Stimulated activated CD8-positive, alpha-beta memory T cell treated with anti-CD3 and anti-CD28 coated beads, Interleukin-7, amount 100 ng/mL, for 1 hour (primary cell): ENCODE measurements at places on chromosomes 16 and 17.

- DNase-seq = no peak
Measured at GRCh38 chr16:1182316-1182671, 29.4 kb downstream of the CACNA1H start.

DNA sequence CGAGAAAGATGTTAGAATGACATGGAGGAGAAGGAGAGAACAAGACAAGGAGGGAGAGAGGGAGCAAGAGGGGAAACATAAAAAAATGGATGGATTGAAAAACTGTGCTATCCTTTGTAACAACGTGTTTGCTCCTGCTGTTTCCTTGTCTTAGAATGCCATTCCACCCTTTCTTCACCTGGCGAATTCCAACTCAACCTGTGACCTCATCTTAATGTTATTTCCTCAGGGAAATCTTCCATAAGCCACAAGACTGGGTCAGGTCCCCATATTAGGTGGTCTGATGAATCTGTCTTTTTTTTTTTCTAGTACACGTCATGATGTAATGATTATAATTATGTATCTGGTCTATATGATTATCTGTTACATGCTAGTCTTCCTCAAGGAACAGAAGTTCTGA lies 195.0 kb upstream of the MAF start:
- no peak for DNase-seq

DNA sequence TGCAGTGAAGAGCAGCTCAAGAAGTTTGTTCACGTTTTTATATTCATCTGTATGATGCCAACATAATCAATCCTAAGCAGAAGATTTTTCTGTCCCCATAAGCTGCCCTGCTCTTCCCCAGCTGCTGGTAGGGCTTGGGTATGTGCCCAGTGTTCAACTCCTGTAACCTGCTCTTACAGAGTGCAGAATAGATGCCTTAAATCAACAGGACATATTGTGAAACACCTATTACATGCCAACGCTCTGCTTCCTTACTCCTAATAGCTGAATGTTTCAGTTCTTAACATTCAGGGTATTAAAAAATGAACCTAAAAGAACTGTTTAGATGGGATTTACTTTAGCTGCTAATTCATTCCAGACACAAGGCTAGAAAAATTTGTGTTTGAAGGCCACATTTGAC lies 190.9 kb downstream of the HS3ST3A1 start:
- DNase-seq = no peak

DNA sequence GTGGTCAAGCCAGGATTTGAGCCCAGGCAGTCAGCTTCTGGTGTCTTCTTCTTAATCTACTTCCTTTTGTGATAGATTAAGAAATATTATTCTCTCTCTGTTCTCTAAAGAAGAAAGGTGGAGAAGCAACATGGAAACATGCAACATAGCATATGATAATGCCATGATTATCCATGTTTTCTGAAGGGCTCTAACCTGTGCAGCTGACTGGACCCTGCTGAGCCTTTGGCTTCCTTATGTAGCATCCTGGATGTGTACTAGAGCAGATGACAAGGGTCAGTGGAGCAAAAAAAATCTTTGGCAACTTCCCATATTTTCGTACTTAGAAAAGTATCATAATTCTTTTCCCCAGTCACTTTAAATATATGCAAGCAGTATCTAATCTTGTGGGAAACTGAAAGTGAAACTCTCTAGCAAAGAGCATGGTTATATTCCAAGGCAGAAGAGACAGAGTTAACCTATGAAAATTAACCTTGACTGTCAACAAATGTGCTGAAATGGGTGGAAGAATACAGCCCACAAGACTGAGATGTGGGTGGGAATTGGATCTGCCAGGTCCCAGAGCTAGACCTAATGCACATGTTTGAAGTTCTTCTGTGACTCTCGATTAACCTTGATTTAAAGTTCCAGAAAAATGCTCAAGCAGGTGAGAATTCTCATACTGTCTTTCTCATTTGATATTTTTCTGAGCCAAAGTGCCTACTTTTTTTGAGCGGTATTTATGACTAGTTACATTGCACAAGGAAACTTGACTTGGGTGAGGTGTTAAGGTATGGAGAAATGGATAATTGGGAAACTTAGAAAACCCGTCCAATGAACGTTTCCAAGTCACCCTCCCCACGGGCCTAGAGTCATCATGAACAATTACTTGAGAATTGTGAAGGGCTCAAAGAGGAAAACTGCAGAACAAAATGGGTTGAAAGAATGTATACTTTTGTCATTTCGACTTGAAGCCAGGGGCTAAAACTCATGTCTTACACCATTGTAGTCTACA lies 248.6 kb downstream of the FTO start:
- DNase-seq = no peak

DNA sequence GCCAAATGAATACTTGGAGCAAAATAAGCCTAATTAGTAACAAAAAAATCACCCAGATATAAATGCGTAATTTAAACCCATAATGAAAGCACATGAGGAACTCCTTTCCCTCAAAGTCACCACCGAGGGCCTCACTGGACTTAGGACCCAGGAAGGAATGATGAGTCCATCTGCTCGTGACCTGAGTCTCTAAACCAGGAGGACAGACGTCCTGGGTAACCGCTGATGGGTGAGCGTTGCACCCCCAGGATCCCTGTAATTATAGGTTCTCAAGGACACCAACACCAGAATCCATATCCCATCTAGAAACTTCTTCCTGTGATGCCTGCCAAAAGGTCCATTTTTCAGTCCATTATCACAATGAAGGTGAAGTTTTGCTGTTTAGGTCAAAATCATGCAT lies 121.4 kb downstream of the ZNF778 start:
- DNase-seq = no peak

DNA sequence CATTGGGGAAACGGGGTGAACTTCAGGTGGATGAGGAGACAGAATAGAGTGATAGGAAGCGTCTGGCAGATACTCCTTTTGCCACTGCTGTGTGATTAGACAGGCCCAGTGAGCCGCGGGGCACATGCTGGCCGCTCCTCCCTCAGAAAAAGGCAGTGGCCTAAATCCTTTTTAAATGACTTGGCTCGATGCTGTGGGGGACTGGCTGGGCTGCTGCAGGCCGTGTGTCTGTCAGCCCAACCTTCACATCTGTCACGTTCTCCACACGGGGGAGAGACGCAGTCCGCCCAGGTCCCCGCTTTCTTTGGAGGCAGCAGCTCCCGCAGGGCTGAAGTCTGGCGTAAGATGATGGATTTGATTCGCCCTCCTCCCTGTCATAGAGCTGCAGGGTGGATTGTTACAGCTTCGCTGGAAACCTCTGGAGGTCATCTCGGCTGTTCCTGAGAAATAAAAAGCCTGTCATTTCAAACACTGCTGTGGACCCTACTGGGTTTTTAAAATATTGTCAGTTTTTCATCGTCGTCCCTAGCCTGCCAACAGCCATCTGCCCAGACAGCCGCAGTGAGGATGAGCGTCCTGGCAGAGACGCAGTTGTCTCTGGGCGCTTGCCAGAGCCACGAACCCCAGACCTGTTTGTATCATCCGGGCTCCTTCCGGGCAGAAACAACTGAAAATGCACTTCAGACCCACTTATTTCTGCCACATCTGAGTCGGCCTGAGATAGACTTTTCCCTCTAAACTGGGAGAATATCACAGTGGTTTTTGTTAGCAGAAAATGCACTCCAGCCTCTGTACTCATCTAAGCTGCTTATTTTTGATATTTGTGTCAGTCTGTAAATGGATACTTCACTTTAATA lies 7.0 kb upstream of the TMEM235 start:
- DNase-seq = no peak

DNA sequence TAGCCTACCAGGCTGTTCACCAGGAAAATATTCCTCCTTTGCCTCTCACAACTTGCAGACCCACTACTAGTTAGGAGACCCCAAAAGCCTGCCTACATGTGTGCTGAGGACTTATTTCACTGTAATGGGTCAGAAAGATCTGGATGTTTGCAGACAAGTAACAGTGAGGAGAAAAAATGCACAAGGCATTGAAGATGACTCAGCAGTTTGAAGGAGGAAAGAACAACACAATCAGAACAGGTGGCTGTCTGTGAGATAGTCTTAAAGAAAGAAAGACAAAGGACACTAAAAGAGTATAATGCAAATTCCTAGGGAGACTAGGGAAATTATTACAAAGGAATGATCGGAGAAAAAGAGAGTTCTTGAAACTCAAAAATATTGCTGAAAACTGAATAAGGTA lies 69.0 kb downstream of the ANKFN1 start:
- DNase-seq = no peak

GRCh38 chr17:73749928-73750605 lies 105.8 kb upstream of the SDK2 start:
- no peak for DNase-seq

GRCh38 chr17:19306160-19307111 lies 56.1 kb downstream of the B9D1 start:
- DNase-seq = no peak

DNA sequence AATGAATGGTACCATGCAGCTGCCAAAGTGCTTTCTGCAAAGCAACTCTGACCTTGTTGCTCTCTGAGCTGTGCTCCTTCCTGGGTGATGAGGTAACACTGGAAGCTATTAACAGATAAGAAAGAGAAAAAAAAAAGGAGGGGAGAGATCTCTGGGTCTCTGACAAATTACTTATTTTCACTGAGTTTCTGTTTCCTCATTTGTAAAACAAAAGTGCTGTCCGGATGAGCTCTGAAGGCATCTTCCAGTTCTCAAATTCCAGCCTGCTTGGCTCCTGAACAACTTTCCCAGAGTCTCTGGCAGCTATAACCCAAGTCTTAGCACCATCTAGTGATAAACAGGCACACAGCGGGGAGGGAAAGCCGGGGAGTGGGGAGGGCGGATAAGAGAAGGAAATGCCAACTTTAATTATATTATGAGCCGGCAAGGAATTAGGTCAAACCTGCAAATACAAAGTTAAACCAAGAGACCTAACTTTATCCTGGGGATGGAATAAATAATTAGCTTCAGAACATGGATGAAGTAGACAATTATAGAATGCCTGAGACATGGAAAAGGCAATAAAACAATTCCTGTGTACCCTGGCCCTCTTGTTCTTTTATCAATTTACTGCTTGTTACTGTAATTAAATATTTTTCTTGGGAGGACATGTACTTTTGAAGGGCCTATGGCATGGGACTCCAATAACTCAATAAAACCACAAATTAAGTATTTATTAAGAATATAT lies 61.3 kb upstream of the KIFC3 start:
- DNase-seq = no peak

DNA sequence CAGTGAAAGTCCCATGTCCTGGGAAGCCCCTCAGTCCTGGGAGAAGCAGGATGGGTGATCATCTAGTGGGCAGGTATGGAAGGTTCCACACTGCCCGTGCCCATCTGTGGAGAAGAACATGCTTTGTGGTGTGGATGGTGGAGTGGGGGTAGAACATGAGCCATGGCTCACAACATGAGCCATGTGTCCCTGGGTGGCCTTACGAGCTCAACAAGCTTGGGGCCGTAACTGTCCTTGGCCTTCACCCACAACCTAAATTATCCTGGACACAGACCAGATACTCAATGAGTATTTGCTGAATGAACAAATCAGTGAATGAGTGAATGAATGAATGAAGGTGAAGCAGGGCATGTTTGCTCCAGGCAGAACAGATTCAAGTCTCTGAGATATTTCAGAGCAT lies 13.5 kb downstream of the SOX8 start:
- DNase-seq = no peak

DNA sequence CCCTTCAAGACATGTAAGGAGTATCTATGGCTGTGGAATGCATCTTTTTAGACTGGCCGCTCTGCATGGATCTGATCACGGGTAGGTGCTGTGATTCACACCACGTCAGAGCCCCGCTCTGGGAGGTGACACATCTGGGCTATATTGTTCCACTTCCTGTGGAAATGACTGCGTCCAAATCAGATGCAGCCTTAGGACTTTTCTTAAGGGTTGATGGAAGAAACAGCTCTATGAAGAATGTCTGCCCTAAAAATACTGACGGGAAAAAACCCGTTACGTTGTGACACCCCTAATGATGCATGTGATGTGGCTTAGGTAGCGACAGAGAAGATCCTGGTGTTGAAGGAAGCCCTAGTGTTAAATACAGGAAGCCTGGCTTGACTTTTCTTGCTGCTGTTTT lies 12.2 kb downstream of the BANP start:
- no peak for DNase-seq

DNA sequence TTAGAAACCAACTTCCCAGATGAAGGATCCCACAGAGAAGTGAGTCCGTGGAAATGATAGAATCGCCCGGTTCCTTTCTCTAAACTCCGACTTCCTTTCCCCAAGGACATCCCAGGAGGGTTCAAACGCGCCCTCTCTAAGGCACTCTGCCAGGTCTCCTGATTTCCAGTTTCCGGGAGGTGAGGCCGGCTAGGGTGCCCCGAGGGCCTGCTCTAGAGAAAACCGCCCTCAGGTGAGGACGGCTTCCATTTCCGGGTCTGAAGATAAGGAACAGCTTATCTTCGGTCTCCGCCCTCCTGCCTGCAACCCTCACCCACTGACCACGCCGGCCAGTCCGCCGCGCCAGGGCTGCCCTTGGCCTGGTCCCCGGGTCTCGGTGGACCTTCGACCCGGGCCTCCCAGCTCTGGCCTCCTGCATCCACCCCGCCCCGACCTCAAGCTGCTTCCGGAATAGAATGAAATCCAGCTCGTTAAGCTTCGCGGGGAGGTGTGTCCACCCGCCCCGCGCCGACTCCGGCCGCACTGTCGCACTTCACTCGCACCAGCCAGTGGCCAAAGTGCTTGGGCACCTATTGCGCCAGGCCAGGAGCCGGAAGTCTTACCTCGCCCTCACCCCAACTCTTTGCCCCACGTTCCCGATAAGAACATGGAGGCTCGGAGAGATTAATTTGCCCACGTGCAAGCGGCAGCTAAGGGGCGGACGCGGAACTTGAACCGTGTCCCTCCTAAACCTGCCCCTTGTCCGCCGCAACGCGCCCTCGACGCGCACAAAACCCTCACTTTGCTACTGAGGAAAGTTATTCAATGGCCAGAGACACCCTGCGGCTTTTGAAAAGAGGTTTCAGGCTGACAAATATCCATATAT lies 836 bp upstream of the MMP15 start:
- DNase-seq = no peak

- no peak for DNase-seq
Measured at GRCh38 chr17:32569171-32570080, 82.6 kb downstream of the CDK5R1 start.

GRCh38 chr17:31293581-31293980 lies 3.5 kb downstream of the OMG start:
- no peak for DNase-seq

GRCh38 chr16:3175157-3176093 lies 12.6 kb upstream of the OR1F1 start:
- DNase-seq = no peak

GRCh38 chr17:45230787-45231480 lies 9.2 kb downstream of the FMNL1 start:
- no peak for DNase-seq

- DNase-seq = no peak
Measured at GRCh38 chr17:37060928-37061327, 112.2 kb downstream of the AATF start.

GRCh38 chr16:66428682-66429251 lies 1.7 kb downstream of the BEAN1 start:
- no peak for DNase-seq

GRCh38 chr16:26987597-26988010 lies 79.1 kb upstream of the C16orf82 start:
- DNase-seq = no peak

- DNase-seq = no peak
Measured at GRCh38 chr17:50677851-50678375, 29.8 kb downstream of the ANKRD40 start.
